ENCODE measurements at places on chromosomes 13 and 19.
A peak's percentile ranks its signal among the peaks of the same experiment; 100 is the strongest.

- no peak for DNase-seq
These were observed 39.0 kb downstream of the RCBTB2 start for GRCh38 chr13:48493851-48494250.

GRCh38 chr19:55255618-55256423 lies 3.0 kb downstream of the PPP6R1 start:
- no peak for DNase-seq

DNA sequence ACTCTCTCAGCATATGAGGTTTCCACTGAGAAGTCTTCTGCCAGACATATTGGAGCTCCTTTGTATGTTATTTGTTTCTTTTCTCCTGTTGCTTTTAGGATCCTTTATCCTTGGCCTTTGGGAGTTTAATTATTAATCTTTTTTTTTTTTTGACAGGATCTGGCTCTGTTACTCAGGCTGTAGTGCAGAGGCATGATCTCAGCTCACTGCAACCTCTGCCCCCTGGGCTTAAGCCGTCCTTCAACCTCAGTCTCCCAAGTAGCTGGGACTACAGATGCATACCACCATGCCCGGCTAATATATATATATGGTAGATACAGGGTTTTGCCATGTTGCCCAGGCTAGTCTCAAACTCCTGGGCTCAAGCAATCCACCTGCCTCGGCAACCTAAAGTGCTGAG lies 6.6 kb upstream of the CYP4F3 start:
- DNase-seq, result no peak

DNA sequence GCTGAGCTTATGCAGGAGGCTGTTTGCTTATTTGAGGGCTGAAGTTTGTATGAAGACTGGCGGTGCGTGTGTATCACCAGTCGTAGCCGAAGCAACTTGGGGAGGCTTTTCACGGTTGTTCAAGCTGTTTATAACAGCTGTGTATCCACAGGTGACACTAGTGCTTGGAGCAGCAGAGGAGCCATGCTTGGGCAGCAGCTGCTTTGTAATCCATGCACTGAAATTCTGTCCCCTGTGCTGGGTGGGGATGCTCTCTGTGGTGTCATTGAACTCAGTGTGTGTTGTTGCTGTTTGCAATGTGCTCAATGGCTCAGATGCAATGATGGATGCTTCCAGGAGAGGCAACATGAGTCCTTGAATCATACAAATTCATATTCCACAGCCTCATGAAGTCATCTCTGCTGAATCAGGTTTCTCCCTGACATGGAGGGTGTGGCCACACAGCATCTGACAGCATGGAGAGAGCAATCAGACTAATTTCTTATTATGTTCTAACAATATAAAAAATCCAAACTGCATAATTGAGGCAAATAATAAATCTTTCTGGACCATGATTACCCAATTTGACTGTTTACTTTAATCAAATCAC lies 18.8 kb upstream of the GTF3A start:
- peak; percentile 87 for DNase-seq

DNA sequence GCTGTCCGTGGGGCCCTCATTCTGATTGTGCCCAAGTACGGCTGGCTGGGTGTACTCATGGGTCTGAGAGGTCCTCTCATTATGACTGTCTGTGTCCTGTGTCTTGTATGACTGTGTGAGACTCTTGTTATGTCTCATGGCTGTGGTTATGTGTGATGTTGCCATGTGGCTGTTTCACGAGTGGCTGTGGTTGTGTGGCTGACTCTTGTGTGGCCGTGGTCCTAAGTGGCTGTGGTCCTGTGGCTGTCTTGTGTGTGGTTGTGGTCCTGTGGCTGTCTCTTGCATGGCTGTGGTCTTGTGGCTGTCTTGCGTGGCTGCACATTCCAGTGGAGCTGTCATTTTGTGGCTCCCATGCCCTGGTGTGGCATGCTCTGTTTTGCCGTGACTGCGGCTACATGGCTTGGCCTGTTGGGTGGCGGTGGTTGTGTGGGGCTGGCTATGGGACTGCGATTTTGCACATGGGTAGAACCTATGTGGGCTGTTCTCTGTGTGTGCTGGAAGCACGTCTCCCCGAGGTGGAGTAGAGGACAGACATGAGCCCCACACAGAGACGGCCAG lies 2.5 kb downstream of the LYL1 start:
- no peak for DNase-seq

GRCh38 chr13:50453188-50453587 lies 390.3 kb downstream of the DLEU7 start:
- DNase-seq, result no peak

DNA sequence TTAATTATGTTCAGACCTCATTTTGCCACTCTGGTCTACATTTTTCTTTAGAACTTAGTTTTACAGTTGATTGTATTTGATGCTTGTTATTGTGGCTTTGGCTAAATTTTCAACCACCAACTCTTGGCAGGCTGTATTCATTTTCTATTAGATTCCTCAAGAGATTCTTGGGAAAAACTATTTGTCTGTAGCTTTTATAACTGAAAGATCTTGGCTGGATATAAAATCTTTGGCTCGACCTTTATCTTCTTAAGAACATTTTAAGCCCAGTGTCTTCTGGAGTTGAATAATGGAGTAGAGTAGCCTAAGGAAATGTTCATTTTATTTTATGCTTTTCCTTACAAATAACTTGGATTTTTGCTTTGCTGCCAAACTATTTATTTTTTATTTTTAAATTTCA lies 848.5 kb downstream of the PCDH17 start:
- DNase-seq, result no peak

- no peak for DNase-seq
These were observed 12.4 kb downstream of the RTN2 start for GRCh38 chr19:45484273-45484945.

GRCh38 chr13:98242403-98242802 lies 65.3 kb upstream of the RNF113B start:
- DNase-seq, result no peak

- DNase-seq, result no peak
These were observed 309.1 kb downstream of the KLF12 start for GRCh38 chr13:73825143-73825542.

DNA sequence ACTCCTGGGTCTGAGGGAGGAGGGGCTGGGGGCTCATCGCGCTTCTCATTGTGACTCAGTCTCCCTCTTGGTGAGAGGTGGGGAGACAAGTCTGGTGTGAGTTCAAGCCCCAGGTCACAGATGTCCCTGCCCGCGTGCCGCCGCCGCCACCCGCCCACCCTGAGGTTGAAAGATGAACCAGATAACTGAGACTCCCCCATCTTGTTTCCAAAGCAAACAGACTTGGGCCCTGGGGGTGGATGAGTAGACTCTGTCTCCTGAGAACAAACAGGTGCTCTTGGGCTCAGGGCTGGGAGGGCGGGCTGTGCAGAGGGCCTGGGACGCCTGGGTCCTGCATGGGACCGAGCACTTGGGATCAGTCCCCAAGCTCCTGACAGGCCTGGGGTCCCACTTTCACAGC lies 567 bp downstream of the SBK2 start:
- no peak for DNase-seq

- peak; percentile 86 for DNase-seq
These were observed 811 bp upstream of the PRMT1 start for GRCh38 chr19:49676136-49676783.

GRCh38 chr19:46610851-46611770 lies 10.0 kb downstream of the CALM3 start:
- DNase-seq, result no peak

DNA sequence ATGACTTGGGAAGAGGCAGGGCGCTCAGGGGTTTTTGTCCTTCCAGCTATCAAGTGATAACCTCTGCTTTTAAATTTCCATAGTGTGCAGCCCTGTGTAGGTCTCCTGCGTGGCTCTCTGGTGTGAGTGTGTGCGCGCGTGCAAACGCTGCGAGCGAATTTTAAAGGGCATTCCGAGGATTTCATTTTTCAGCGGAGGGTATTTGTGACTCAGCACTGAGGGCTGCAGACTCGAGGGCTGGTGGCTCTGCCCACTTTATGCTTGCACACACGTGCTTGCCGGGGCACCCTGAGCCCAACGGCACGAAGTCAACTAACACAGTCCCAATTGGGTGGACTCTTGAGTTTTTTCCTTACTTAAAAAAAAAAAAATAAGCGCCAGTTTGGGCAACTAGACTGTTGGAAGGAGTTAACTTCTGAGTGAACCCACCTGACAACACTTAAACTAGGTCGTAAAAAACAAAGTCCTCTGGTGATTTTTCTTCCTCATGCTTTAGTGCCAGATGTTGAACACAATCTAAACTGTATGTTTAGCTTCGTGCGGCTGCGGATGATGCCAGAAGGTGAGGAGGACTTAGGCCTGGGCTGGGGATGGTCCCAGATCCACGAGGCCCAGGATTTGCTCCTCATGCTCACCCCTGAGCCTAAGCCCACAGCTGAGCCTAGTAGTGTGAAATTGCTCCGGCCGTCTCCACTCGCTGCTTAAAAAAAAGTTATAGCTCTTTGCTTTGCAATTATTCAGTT lies 2.1 kb downstream of the FGF9 start:
- no peak for DNase-seq

DNA sequence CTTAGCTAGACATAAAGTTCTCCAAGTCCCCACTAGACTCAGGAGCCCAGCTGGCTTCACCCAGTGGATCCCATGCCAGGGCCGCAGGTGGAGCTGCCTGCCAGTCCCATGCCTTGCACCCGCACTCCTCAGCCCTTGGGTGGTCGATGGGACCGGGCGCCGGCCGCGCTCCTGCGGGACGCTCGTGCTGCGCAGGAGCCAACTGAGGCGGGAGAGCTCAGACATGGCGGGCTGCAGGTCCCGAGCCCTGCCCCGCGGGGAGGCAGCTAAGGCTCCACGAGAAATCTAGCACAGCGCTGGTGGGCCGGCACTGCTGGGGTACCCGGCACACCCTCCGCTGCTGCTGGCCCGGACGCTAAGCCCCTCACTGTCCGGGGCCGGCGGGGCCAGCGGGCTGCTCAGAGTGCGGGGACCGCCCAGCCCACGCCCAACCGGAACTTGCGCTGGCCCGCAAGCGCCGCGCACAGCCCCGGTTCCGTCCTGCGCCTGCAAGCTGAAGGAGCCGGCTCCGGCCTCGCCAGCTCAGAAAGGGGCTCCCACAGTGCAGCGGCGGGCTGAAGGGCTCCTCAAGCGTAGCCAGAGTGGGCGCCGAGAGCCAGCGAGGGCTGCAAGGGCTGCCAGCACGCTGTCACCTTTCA lies 5.8 kb downstream of the PARP4 start:
- no peak for DNase-seq

DNA sequence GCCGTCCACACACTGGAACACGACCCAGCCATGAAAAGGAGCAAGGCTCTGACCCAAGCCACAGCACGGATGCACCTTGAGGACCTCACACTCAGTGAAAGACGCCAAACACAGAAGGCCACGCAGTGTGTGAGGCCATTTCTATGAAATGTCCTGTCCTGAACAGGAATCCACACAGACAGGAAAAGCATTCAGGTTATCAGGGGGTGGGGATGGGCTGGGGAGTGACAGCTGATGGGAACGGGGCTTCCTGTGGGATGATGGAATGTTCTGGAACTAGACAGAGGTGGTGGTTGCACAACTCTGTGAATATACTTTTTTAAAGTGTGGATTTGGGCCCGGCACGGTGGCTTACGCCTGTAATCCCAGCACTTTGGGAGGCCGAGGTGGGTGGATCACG lies 30.6 kb downstream of the GPX4 start:
- no peak for DNase-seq

GRCh38 chr19:29505097-29505824 lies 20.5 kb upstream of the VSTM2B start:
- DNase-seq, result no peak

- DNase-seq, result peak; percentile 14
These were observed 176.8 kb downstream of the OXGR1 start for GRCh38 chr13:96817336-96817941.

GRCh38 chr13:113231306-113232207 lies 22.1 kb downstream of the CUL4A start:
- no peak for DNase-seq
